AG04449 (cell line): ENCODE measurements at places on chromosomes 1 and 21.

- DNase-seq = no peak
These were observed 1.1 kb upstream of the RCSD1 start for GRCh38 chr1:167628741-167629515.

DNA sequence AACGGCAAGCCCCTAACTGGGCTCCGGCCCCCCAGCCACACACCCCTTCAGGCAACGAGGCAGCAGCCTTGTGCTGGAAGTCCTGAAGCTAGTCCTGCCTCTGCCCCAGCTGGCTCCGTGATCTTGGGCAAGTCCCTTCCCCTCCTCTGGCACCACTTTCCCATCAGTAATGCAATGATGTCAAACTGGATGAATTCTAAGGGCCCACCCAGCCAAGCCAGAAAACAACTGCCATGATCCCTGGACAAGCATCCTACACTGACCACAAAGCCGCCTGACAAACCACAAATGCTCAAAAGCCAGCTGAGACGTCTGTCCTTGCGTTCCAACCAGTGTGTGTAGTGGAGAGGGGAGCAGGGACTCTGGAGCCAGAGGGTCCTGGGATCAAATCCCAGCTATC, 26.8 kb downstream of the IFFO2 start:
- DNase-seq = no peak

GRCh38 chr21:41974752-41975053, 20.9 kb upstream of the C2CD2 start:
- DNase-seq = no peak

DNA sequence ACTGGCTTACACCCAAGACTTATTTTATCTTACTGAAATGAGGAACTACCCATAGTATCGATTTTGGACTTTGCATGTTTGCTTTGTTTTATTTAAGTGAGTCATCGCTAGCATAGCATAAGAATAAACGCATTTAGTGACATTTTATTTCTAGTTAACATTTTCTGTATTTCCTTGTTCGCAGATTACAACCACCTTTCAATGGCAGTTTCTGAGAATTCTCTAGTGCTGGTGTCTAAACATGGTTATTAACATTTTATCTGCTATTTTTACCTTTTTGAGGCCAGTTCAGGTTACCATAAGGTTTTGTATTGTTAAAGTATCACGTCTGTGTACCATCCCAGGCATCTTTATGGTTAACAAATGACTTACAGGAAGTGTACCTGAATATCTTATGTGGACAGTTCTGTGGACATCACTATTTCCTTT, 24.5 kb downstream of the EEIG2 start:
- no peak for DNase-seq

DNA sequence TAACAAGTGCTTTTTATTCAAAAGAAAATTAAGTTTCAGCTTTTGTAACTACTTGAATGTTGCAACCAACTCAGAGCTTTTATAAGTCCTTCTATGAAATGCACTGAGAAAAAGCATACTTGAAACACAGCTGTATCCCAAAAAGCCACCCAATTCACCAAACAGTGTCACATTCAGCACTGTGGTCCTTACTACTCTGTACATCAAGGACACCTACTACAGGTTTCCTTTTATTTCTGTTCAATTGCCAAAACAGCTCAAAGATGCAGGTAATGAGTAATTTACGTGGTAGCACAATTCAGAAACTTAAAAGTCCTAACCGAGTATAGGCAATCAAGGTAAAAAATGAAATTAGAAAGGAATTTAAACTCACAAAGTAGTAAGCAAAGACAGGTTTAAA, 2.5 kb downstream of the EIF4G3 start:
- no peak for DNase-seq

DNA sequence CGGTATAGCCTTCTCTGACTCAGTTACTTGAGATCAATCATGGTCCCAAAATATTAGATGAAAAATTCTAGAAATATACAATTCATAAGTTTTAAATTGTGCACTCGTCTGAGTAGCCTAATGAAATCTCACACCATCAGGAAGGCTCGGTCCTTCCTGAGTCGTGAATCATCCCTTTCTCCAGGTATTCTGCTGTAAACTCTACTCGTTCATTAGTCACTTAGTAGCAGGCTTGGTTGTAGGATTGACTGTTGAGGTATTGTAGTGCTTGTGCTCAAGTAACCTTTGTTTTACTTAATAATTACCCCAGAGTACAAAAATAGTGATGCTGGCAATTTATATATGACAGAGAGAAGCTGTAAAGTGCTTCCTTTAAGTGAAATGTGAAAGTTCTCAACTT, 238.7 kb downstream of the OLFM3 start:
- no peak for DNase-seq

DNA sequence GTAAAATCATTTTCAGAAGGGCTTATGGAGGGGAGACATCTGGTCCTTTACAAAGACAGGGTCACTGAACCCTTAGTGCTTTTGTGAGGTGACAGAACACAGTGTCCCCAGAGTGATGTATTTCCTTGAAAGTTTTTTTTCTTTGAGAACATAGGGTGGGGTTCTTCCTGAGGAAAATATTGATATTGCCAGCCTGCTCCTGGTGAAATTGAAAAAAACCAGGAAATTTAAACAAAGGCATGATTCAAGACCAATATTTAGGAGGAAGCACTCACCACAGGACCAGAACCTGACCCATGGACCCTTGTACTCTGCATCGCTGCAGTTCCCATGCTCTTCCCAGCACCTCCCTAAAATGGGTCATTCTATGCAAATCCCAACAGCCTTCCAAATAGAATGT, 63.7 kb downstream of the ST6GALNAC3 start:
- no peak for DNase-seq

DNA sequence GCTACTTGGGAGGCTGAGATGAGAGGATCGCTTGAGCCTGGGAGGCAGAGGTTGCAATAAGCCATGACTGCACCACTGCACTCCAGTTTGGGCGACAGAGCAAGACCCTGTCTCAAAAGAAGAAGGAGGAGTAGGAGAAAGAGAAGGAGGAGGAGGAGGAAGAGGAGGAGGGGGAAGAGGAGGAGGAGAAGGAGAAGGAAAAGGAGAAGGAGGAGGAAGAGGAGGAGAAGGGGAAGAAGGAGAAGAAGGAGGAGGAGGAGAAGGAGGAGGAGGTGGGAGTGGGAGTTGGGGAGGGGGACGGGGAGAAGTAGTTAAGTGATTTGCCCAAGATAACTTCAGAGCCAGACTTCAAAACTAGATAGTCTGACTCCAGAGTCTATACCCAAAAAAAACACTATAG, 55.5 kb upstream of the FOXD3 start:
- no peak for DNase-seq

DNA sequence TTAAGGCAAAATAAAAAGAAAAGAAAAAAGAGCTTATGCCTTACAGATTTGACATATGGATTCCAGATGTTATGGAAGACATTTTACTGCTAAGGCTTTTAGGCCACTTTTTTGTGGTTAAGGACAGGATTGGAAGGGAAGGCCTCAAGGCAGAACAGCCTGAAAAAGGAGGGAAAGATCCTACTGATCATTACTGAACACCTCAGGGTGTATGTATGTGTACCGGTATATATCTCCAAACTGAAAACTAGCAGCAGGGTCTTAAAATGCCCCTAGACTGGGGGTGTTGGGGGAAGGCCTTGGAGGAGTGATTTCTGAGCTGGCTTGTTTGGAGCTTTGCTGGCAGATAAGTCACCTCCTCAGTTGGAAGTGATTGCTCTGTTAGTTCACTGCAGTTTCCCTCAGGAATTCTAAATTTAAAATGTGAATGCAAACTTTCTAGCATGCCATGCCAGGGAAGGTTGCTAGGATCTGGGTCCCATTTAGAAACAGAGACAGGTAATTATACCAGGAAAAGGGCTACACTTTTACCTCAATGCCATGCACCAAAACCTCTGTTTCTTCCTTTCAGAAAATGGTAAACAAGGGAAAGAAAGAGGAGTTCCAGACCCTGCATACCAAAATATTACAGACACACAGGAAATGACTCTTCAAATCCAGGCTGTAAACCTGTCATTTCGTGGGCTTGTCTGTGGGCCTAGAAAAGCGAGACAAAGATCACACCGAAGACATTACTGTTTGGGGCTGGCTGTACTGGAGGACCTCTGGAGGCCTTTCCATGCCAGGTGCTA, 15.0 kb downstream of the C1orf52 start:
- DNase-seq = no peak

DNA sequence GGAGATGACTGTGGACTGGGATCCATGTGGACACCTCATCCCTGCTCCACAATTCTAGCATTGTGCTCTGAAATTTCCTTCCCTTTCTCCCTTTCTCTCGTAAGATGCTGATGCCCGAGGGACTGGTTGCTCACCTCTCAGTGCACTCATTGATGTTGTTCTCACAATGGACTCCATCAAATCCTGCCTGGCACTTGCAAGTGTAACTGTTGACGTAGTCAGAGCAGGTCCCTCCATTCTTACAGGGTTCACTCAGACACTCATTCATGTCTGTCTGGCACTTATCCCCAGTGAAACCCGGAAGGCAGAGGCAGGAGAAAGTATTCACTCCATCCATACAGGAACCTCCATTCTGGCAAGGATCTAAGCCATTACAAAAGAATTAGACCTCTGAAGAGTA, 45.1 kb upstream of the ADAM30 start:
- no peak for DNase-seq

DNA sequence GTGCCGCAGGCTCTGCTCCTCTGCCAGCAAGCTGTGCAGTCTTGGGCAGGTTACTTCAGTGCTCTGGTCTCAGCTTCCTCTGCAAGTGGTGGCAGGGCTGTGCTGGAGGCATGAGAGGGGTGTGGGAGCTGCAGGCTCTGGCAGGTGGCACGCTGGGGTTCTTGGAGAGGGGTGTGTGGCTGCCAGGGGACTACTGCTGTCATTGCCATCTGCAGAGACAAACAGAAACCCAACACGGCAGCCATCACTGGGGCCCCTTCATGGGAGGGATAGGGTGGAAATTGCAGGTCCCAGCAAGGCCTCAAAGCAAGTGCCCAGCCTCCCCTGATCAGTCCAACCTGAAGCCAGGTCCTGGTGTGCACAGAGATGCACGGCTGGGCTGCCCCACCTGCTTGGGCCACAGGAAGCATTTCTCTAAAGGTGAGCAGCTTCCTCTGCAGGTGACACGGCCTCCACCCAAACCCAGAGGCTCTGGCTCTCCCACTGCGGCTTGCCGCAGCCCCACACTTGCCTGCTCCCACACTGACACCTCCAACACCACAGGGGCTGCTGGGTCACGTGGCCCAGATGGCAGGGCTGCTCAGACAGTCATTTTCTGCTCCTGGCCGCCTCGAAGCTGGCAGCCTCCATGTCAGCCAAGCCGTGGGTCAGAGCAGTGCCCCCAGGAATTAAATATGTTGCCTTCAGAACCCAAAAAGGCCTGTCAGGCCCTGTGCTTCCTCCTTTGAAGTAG, 4.1 kb upstream of the COL6A2 start:
- no peak for DNase-seq

GRCh38 chr1:180151508-180151907, 3.2 kb upstream of the QSOX1 start:
- DNase-seq = peak; percentile 77

- DNase-seq = no peak
These were observed 60.7 kb upstream of the BTG3 start for GRCh38 chr21:17673261-17674020.

GRCh38 chr21:38243732-38244406, 12.9 kb upstream of the KCNJ15 start:
- no peak for DNase-seq

- DNase-seq = no peak
These were observed 15.8 kb downstream of the SNX7 start for GRCh38 chr1:98677288-98677687.

DNA sequence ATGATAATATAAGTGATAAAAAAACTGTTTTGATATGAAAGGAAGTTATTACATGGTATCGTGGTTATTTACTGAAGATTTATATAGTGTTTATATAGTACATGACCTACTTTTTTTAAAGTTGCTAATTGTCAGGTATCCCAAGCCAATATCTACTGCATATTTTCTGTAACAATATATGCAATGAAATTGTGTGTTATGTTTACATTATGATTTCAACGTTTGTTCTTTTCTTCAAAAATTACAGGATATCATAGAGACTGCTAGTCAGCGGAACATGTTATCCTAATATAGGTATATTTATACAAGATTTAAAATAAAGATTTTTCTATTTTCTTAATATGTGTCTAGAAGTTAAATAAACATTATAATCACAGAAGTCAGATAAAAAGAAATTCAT, 167.5 kb upstream of the DPYD start:
- DNase-seq = no peak

DNA sequence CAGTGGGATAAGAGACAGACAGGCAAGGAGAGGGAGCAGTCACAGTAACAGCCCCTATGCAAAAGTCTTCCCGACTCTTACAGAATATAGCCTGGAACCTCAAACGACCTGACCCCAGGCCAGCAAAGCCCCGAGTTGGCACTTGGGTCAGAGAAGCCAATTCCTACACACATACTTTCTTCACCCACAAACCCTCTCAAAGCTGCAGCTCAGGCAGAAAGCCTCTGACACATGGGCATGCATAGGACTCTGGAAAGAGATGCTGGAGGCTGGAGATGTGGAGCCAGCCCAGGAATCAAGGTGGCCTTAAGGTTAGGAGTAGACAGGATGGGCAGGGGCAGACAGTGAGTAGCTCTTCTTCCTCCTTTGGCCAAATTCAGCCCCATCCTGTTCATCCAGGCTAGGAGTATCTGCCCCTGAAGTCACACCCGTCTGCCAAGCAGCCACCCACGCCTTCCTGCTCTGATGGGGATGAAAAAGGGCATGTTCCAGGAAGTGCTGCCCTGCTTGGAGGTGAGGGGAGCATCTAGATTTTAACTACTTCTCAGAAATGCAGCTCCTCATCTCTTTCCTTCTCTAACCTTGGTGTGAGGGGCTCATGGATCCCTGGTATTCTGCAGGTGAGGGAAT, 7.8 kb downstream of the SLC41A1 start:
- DNase-seq = no peak

DNA sequence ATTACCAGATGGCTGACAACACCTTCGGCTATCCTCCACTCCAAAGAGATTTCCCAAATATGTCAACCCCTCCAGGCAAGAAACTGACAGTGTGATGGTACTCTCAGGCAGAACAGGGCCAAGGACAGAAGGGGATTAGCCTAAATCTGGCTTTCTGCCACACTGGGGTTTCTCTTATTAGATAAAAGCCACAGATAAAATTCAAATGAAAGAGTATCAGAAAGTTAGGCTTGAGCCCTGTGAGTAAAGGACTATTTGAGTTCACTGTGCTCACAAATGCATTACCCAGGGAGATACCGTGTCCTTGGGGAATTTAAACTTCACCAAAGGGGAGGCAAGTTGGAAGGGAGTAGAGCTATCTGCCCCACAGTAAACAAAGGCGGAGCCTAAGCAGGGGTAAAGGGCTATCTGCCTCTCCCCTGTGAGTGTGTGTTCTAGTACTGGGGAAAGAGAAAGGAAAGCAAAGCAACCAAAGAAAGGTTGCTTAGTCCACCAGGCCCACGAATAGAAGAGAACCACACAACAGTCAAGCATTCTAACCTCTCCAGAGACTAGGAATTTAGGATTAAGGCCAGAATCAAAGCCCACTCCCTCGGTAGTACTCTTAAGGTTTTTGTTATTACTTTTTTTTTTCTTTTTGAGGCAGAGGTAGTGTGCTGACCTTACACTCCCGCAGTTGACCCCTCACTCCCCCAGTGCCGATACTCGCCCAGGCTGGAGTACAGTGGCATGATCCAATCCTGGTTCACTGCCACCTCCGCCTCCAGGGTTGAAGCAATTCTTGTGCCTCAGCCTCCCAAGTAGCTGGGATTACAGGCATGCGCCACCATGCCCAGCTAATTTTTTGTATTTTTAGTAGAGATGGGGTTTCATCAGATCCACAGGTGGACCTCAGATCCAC, 12.7 kb downstream of the TPM3 start:
- no peak for DNase-seq
